ENCODE measurements at places on chromosomes 3 and 15.

- no peak for DNase-seq
These were observed 8.1 kb downstream of the RAD18 start for GRCh38 chr3:8954938-8955763.

GRCh38 chr3:140532793-140533330 is 145.0 kb upstream of the TRIM42 start:
- DNase-seq = no peak

GRCh38 chr3:31014317-31015040 is 120.0 kb upstream of the GADL1 start:
- DNase-seq = no peak

GRCh38 chr3:61595826-61596225 is 34.5 kb downstream of the PTPRG start:
- DNase-seq = no peak

GRCh38 chr3:127006781-127007436 is 24.0 kb downstream of the PLXNA1 start:
- DNase-seq = no peak

GRCh38 chr3:52056521-52056967 is at the start of gene DUSP7:
TSS of gene DUSP7 (minus strand) at chr3:52056571. CDS start at chr3:52056366, 205 bp downstream.
- DNase-seq = peak; percentile 61

DNA sequence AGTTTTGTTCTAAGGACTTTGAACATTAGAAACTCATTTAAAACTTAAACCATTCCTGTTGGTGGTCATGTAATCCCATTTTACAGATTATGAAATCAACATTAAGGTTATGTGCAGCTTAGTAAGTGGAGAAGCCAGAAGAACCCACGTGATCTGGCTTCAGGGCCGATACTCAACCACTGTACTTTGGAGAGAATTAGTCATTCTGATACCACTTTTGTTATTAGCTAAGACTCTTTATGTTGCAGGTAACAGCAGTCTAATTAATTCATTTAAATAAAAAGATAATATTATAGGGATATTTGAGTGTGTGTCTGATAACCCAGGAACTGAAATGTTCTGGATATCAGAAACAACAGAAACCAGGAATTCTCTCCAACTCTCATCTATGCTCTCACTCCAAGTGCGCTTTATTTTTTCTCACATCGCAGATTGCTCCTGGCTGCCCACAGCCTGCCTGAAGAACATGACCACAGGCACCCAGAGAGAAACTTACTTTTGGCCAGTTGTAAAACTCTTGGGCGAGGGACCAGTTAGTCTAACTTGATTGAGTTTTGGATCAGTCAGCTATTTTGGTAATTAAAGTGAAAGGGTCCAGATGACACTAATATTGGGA is 25.2 kb downstream of the UBE2E1 start:
- no peak for DNase-seq

DNA sequence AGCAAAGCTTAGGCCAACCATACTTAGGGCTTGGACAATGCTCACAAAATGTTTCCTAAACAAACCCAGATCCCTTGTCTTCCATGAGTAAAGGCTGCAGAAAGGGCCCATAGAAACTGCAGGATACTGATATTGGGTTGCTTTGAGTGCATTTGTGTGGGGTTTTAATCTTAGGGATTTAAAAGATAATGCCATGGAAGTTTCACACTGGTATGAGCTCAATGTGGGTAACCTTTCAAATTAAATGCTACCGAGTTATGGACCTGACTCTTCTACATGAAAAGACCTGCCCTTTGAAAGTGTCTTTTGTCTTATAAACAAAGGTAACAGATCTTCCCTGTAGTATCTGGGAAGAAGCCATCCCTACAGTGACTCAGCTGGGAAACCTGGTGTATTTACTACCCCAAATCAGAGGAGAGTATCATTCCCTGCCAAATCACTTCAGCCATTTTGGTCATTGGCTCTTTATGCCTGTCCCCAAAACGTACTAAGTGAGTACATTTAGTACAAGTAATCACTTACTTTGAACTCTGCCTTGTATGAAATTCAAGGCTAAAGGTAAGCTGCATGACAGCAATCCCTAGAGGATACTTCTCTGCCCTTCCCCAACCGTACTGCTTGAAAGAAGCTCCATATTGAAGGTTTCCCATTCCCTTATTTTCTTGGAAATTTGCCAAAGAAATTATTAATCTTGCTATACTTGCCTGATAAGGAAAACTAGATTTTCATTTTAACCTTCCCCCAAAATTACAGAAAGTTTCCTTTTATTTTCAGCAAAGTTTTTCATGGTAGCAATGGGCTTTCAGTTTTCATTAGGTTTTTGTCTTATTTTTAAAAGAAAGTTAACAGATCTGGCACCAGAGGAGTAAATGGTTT is 7.2 kb downstream of the TM4SF1 start:
- no peak for DNase-seq

DNA sequence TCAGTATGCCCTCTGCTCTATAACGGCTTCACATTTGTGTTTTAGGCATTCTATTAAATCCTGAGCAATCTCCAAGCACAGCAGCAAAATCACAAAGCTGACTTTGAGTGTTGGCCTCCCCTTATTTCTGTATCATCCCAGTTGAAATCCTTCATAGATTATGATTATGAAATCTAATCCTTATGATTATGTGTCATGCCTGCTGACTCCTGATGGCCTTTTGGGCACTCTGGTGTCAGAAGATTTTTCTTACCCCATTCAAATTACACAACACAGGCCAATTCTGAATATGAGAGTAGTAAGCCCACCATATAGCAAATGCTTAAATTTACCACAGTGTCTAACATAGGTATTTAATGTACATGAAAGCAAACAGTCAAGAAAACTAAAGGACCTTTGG is 34.3 kb downstream of the CDV3 start:
- no peak for DNase-seq
